Activated CD4-positive, alpha-beta T cell treated with anti-CD3 and anti-CD28 coated beads for 4 hours (primary cell): ENCODE measurements at places on chromosomes 2 and 18.
A peak's percentile ranks its signal among the peaks of the same experiment; 100 is the strongest.

GRCh38 chr2:134647607-134648256 is 71.1 kb downstream of the TMEM163 start:
- no peak for DNase-seq

- peak; percentile 30 for DNase-seq
Measured at GRCh38 chr2:12721566-12722446, 5.1 kb downstream of the TRIB2 start.

- no peak for DNase-seq
Measured at GRCh38 chr2:219983836-219984235, 356.4 kb downstream of the SLC4A3 start.

DNA sequence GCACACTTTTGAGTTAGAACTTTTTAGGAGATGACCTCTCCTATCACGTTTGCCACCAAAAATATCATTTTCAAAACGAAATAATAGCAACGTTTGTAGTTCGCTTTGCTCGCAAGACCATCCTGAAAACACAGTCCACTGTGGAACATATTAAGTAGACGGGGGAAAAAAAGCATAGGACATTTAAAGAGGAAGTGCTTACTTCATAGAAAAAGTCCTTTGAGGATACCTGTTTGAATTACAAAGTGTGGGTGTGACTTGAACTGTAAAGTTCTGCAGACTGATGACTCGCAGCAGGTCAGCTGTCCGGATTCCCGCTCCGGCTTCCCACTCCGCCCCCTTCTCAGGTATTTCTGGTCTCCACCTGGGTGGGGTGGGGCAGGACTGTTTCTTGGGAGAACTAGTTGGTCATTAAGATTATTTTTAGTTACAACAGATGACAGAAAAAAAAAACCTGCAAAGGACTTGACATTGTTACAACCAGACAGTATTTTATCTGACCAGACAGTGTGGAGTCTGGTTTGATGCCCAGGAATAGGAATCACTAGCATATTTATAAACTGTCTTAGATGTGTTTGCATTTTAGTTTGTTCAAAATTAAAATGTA is 13.3 kb downstream of the CNOT11 start:
- no peak for DNase-seq

DNA sequence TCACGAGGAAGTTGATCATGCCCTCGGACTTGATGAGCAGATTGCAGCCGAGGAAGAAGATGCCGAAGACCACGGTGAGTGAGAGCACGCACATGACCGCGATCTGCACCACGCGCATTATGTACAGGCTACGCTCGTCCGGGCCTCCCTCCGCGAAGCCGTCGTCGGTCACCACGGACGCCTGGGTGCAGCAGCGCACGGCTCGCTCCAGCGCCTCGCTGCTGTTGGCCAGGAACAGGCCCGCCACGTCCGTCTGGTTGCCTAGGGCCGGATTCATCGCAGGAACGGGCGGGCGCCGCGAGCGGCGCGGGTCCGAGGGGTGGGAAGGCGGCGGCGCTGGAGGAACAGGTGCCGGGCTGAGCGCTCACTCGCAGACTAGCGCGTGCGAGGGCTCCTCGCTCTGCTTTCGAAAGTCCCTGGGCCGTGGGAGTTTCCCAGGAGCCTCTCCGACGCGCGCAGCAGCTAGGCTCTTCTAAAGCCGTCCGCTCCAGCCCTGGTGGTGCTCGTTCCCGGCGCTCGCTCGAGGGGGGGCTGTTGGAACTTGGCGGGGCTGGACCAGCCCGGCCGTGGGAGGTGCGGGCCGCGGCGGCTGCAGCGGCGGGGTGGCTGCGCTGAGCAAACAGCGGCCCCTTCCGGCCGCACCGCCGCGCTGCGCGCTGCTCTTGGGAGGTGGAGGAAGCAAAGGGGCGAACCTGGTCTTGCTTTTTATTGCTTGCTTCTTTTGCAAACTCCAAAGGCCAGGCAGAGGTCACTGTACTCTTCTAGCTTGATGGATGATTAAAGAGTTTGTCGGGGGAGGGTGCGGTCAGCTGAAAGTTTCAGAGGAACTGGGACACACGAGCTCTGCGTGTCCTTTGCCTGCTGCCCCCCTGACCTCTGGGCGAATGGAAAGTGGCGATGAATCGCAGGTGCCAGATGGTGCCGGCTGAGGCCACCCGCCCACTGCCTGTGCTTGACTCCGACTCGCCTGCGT is at the start of gene RPRM:
Gene RPRM (minus strand): TSS at position 474 of the 973 bp plus-strand sequence. CDS start 197 bp downstream, at position 277.
- peak; percentile 35 for DNase-seq

- no peak for DNase-seq
Measured at GRCh38 chr2:214311931-214312749, 98.7 kb upstream of the VWC2L start.

DNA sequence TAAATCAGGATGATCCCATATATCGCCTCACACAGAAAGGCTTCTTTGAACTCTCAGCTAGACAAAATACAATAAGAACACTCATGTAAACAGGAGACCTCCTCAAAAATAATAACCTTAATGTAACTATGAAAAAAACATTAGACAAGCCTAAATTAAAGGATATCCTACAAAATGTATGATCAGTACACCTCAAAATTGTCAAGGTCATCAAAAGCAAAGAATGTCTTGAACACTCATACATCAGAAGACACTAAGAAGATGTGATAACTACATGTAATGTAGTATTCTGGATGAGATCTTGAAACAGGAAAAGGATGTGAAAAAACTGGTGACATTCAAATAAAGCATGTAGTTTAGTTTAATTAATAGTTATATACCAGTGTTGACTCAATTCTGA is 616.8 kb upstream of the ZEB2 start:
- DNase-seq = no peak

DNA sequence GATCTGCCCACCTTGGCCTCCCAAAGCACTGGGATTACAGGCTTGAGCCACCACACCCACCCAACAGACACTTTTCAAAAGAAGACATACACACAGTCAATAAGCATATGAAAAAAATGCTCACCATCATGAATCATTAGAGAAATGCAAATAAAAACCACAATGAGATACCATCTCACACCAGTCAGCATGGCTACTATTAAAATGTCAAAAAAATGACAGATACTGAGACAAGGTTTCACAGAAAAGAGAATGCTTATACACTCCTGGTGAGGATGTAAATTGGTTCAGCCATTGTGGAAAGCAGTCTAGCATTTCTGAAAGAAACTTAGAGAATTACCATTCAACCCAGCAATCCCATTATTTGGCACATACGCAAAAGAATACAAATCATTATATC is 1947.2 kb downstream of the SUCLG1 start:
- DNase-seq = no peak

GRCh38 chr2:124339709-124340108 is 314.6 kb downstream of the CNTNAP5 start:
- DNase-seq = no peak

GRCh38 chr2:19247186-19247585 is 111.2 kb downstream of the OSR1 start:
- DNase-seq = no peak

GRCh38 chr2:160898581-160899307 is 261.5 kb upstream of the TANK start:
- no peak for DNase-seq

DNA sequence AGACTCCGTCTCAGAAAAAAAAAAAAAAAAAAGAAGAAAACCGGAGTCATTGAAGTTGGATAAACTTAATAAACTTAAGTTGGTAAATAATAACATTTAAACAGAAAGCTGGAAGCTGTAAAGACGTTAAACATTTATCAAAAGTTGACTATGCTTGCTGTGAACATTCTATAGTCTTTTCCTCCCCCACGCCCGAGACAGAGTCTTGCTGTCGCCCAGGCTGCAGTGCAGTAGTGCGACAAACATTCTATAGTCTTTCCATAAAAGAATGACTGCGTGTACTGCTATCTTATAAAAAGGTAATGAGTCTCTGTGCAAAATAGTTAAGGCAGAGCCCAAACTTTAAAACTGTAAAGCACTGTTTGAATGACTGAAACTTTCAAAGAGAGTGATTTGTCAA is 45.2 kb downstream of the PPP4R1 start:
- DNase-seq = no peak

GRCh38 chr2:143503280-143503679 is 374.1 kb downstream of the ARHGAP15 start:
- no peak for DNase-seq

- no peak for DNase-seq
Measured at GRCh38 chr2:134659724-134660123, 59.1 kb downstream of the TMEM163 start.

- DNase-seq = no peak
Measured at GRCh38 chr2:219648176-219648575, 20.7 kb downstream of the SLC4A3 start.
